Stimulated activated CD8-positive, alpha-beta memory T cell treated with anti-CD3 and anti-CD28 coated beads, Interleukin-15, amount 100 ng/mL, for 24 hours (primary cell): ENCODE measurements at places on chromosomes 2 and 18.

DNA sequence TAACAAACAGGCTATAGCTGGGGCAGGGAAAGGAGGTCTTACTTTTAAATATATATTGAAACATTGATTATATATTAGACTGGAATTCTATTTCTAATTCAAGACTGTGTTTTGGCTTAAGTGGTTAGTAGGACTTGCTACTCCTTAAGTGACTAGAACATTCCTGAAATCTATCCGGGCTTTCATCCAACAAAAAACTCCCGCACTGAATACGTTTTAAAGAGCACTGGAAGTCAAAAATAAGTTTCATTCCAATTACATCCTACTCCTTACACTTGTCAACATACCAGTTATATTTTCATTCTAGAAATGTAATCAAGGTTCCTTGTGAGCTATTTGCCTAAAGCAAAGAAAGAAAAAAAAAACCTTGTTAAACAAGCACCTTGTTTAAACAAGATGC, 204.6 kb downstream of the SP3 start:
- no peak for DNase-seq

- no peak for DNase-seq
Observed at GRCh38 chr2:222000326-222000725, 298.5 kb downstream of the PAX3 start.

- DNase-seq, result no peak
Observed at GRCh38 chr2:30266051-30266621, 34.8 kb downstream of the LBH start.

DNA sequence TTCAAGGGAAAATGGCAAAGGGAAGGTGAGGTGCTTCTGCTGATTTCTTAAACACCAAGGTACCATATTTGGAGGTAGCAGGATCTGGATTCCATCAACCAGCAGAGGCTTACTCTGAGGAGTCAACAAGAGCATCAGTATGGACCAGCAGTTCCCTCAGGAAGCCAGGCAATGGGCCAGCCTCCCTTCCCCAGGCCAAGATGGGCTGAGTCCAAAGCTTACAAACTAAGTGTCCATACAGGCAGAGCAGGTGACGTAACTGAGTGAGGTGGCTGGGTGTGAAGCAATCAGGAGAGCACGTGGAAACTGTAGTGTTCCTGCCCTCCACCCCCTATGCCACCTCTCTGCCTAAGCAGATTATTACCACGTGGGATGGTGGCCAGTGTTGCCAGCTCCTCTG, 134.2 kb upstream of the HNRNPA3 start:
- no peak for DNase-seq

DNA sequence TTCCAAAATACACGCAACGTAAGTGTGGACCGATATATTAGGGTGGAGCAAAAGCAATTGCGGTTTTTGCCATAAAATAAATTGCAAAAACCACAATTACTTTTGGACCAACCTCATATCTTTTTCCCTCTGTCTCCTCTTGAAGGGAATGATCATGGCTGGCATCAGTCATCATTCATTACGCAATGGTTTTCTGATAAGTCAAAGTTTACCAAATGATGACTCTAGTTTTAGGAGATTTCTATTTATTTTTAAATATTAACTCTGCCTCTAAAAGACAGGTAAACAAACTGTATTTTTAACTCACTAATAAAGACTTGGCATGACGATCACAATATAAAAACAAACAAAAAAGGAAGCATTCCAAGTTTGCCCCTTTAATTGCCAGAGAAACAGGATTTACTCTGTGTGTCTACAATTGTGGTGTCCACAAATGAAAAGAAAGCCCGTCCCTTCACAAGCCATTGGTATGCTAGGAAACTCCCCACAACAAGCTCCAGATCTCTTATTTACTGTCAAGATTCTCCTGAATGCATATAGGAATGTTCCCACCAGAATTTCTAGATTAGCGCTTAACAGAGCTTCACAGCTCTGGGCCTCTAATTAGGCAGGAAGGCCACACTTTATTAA, 61.3 kb downstream of the IRS1 start:
- DNase-seq, result no peak

DNA sequence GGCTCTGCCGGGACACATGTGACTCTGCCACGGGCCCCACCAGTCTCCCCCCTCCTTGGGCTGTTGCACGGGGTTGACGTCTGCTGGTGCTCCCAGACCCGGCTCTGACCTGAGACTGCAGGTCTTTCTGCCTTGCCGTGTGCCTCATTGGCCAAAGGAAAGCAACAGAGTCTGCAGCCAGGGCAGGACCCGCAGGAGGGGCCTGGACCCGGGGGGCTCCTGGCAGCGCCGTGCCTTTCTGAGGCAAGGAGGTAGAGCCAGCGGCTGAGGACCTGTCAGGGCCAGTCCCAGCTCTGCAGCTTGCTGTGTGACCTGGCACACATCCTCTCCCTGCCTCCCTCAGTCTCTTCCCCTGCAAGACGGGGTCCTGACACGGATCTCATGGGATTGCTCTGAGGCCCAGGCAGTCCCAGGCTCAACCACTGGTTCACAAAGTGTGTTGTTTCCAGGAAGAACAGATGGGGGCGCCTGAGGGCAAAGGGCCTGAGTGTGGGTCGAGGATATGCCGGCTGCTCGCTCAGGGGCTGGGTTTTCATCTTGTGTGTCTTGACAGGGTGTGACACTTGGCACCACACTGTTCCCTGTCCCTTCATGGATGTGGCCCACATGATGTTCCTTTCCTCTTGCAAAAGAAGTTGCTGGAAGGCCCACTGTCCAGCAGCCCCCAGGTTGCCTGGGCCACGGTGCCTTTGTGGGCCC, 9.0 kb downstream of the CAPN10 start:
- DNase-seq, result no peak

GRCh38 chr18:76388261-76388660, 106.8 kb downstream of the ZNF516 start:
- no peak for DNase-seq

- no peak for DNase-seq
Observed at GRCh38 chr2:137706786-137707613, 257.3 kb upstream of the HNMT start.

- DNase-seq, result no peak
Observed at GRCh38 chr18:49238433-49239042, 221.9 kb downstream of the DYM start.

GRCh38 chr2:64863097-64863820, 125.9 kb upstream of the SLC1A4 start:
- DNase-seq, result no peak

DNA sequence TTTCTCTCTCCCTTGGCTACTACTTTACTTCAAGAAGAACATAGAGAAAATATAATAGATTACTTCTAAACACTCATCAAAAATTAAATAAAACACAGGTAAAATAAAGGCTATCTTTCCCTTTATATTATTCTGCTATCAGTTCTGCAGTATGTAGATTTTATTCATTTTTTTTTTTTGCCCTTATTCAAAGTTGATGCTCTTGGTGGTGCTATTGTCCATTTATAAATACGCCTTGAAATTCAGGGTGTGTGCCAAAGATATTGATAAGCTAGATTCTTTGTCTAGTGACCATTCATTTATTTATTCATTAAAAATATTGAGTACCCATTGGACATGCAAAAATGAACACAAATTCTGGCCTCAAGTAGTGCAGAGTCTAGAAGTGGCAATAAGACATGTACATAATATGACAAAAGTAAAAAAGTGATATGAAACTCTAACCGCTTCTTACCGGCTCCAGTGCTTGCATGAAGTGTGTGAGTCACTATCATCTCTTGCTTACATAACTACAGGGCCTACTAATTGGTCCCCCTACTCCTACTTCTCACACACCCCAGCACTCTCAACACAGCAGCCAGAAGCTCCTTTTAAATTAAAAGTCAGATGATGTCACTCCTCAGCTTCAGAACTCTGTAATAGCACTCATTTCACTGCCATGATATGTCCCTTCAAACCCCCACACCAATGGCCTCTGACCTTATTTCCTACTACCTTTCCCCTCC, 208.3 kb upstream of the FANCL start:
- DNase-seq, result no peak

- DNase-seq, result no peak
Observed at GRCh38 chr2:20966061-20966595, 77.7 kb downstream of the APOB start.

DNA sequence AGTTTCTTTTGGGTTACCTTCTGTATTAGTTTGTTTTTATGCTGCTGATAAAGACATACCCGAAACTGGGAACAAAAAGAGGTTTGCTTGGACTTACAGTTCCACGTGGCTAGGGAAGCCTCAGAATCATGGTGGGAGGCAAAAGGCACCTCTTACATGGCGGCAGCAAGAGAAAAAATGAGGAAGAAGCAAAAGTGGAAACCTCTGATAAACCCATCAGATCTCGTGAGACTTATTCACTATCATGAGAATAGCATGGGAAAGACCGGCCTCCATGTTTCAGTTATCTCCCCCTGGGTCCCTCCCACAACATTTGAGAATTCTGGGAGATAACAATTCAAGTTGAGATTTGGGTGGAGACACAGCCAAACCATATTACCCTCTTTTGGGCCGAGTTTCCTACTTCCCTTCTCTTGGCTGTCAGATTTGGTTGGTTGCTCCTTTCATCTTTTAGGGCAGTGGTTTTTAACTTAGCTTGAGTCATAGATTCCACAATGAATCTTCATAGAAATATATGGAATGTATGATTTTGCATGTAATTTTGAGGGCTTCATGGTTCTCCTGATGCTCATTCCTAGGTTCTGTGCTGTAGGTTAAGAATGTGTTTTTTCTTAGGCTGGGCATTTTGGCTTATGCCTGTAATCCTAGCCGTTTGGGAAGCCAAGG, 44.2 kb downstream of the CEP192 start:
- DNase-seq, result no peak

- no peak for DNase-seq
Observed at GRCh38 chr2:223915071-223915470, 30.1 kb downstream of the WDFY1 start.

- DNase-seq, result no peak
Observed at GRCh38 chr2:44560941-44561340, 199.2 kb downstream of the CAMKMT start.

- DNase-seq, result no peak
Observed at GRCh38 chr18:433960-434359, 66.5 kb downstream of the COLEC12 start.

GRCh38 chr2:36338827-36339145, 16.8 kb upstream of the CRIM1 start:
- no peak for DNase-seq

DNA sequence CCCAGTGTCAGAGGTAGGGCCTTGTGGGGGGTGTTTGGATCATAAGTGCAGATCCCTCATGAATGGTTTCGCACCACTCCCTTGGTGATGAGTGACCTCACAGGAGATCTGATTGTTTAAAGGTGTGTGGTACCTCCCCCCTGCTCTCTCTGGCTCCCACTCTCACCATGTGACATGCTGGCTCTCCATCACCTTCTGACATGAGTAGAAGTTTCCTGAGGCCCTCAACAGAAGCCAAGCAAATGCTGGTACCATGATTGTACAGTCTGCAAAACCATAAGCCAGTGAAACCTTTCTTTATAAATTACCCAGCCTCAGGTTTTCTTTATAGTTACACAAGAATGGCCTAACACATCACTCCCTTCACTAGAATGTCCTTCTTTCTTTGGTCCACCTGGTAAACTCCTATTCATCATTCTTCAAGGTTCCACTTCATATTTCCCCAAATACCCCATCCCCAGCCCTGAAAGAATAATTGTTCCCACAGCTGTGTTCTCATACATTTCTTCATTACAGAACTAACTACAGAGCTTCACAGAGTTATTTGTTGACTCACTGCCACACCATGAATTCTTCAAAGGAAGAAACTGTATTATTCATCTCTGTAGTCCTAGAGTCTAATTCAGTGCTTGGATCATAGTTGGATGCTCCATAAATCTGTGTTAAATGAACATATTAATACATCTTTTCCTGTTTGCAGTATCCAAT, 81.2 kb upstream of the STK17B start:
- no peak for DNase-seq

DNA sequence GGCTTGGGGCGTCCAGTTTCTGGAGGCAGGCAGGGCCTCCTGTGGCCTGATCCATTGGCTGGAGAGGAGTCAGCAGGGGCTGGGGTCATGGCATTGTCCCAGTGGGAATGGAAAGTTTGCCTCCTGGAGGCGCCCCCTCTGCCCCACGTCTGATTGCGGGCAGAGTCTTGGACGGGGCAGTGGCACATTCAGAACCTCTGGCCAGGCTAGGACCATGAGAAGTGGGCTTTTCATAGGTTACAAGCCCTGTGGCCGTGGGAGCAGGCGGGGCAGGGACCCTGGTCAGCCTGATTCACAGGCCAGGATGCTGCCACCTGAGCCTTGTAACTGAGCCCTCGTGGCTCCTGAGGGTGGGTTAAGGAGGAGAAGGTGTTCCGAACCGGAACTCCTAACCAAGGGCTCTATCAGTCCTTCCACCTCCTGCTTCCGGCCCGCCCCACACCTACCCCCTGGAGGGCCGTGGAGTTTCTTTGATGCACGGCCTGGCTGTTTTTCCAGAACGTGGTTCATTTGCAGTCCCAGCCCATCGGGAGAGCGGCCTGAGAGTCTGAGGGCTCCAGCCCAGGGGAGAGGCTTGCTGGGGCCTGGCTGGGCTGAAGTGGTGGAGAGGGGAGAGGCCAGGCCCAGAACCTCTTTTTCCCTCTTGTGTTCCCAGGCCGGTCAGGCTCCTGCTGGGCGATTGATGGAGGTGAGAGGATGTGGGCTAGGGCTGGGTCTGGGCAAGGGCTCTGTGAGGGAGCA, 43.9 kb upstream of the PLB1 start:
- DNase-seq, result no peak

DNA sequence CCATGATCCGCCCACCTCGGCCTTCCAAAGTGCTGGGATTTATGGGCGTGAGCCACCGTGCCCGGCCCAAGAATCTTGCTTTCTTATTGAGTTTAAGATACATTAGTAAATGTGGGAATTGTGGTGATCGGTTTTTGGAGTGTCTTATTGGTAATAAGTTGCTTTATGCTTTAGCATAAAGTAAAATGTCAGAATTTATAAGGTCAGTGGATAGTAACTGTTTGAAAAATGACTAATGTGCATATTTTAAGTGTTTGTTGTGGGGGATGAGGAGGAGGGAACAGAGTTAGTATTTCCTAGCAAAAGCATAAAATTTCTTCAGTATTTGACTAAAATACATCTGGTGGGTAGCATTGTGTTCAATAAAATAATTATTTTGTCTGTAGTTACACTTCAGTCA, 77.4 kb downstream of the SLC39A10 start:
- no peak for DNase-seq

DNA sequence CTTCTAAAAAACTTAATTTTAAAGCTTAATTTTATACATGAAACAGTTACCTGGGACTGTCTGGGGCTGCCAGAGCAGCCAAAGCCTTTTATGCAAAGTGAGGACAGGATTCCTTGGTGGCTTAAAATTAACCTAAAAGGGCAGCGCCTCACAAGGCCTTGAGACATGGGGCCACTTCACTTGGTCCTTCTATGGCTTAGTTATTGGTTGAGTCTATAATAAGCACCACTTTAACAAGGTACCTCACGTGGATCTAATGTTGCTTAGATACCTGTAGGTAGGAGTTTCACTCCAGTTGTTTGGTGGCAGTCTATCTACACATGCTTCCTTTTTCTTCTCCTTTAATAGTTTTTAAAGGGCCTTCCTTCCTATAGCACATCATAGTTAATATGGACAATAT, 51.6 kb downstream of the EIF2AK3 start:
- DNase-seq, result no peak

DNA sequence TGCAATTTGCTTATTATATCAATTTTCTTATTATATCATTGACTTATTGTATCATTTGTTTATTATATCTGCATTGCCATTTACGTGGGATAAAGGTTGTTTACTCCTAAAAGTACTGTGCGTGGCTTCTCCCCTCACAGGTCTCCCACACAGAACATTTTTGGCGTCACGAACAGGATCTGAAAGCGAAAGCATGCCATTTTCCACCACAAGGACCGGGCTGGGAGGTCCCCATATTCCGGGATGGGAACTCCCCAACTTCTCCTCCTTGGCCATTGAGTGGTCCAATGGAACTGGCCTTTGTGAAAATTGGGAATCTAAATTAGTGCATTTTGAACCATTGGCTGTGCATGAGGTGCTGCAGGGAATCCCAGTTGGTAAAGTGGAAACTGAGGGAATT, 4.8 kb upstream of the DSG2 start:
- DNase-seq, result no peak
